Caudate nucleus (tissue), 63 donors: ENCODE measurements at places on chromosomes 1 and 21.

DNA sequence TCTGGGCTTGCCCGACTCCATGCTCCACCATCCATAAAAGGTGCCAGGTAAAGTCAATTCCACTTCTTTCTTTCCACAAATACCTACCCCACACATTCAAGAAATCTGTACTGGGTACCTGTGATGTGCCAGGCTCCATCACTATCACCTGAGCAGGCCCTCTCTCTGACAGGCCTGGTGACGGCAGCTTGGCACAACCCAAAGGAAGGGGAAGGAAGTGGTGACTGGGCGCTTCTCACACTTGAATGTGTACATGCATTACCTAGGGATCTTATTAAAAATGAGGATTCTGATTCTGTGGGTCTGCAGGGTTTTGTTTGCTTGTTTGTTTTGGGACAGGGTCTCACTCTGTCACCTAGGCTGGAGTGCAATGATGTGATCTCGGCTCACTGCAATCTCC is 7.5 kb downstream of the HTR1D start:
- no peak for DNase-seq

GRCh38 chr1:65704318-65704717 is 88.4 kb upstream of the PDE4B start:
- DNase-seq, result no peak

GRCh38 chr1:32939655-32940371 is 24.8 kb downstream of the RNF19B start:
- no peak for DNase-seq

- no peak for DNase-seq
These were observed 142.8 kb downstream of the ASTN1 start for GRCh38 chr1:177021687-177022086.

DNA sequence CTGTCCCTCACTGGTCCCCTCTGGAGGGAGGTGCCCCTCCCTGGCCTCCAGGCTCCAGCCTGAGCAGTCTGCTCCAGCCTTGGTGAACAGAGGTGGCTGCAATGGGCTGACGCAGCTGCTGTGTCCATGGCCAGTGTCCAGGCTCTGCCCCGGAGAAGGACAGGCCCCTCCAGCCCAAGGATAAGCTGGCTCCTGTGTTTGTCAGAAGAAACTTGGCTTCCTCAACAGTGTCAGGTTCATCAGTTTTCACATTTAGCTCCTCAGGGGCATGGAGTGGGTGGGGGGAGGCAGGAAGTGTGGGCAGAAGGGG is 402.8 kb downstream of the MATN1 start:
- DNase-seq, result no peak
